ENCODE measurements at places on chromosomes 13 and 19. TPM values are rescaled to one million over a fixed set of nuclear protein-coding genes. Genes with fewer than 3 reads are reported as not detected.

DNA sequence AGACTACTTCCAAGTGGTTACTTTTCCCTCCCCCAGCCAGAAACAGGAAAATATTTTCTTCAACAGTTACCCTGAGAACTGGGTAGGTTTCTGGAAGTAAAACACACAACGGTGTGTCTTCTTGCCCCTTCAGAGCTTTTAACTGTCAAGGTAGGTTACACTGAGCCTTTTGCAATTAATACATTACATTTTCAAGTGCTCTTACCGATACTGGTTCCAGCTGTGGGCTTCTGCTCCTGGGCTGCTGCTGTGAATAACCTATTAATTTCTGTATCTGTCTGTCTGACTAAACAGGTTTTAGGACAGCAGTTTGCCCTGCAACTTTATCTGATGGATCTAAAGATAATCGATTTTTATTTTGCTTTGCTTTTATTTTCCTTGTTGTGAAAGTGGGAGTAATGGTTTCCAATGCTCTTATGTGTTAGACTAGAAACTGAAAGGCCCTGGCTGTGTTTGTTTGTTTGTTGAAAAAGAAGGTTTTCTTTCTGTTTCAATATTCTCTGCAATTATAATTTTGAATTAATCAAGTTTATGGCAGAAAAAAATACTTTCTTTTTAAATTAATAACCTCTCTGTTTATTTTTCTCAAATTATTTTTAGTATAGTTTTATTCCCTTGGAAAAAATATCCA, 196.7 kb upstream of the SLITRK6 start:
- DNase-seq: no peak

GRCh38 chr19:2181633-2181997, 17.9 kb downstream of the DOT1L start:
- DNase-seq: no peak

DNA sequence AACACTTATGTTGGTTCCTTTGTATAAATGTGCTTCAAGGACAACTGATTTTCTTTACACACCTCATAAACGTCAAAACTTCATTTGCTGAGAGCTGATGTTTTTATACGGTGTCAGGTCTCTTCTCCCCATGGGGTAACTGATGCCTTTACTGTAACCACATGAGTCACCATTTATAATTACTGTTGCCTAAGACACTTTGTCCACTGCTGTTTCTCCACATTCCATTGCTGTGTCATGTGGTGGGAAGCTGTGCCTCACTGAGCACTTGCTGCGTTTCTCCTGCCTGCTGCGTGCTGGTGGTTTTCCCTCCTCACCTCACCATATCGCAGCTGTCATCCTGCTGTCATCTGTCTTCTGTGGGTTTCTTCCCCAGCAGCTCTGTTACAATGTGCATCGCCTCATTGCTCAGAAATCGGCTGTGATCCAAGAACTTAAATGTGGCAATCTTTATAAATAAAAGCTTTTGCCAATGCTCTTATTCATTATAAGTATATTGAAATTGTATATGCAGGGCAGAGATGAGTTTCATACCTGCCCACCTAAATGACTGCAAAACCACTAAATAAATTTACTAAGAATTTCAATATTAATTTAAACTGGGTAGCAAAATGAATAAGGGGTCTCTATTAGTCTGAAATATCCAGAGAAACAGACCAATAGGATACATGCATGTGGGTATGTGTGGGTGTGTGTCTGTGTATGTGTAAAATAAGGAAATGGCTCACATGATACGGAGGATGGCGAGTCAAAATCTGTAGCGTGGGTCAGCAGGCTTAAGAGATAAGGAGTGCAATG, 547.0 kb upstream of the SLITRK5 start:
- no peak for DNase-seq

- peak; percentile 28 for DNase-seq
These were observed 690 bp upstream of the B3GNT8 start for GRCh38 chr19:41427647-41428480.

TLE2 gene
- 38.3 TPM for polyA plus RNA-seq
